ENCODE measurements at places on chromosomes 2 and 18.

DNA sequence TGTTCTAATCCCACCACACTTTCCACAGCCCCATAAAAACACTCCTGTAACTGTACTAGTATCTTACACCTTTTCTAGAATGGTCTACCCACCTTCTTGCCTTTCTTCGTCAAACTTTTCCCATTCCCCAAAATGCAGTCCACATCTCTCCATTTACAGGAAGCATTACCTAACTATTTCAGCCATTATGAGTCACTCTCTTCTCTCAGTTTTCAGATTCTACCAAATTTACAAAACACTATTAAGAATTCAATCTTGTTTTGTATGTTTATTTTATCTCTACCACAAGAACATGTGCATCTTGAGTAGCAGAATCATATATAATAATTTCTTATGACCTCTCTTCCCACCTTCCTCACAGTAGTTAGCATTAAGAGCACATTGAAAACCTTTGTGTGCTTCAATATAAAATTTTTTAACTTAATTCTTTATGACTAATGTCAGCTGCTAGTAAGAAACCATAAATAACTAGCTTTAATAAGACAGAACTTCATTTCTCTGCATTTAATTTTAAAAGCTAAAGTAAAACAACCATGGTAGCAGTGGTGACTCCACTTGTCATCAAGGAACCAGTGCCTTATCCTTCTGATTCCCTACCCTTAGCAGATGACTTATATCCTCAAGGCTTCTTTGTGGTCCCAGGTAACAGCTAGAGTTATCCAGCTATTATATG is 56.6 kb upstream of the MAP2 start:
- DNase-seq = no peak

- DNase-seq = no peak
These were observed 252.2 kb upstream of the CDH7 start for GRCh38 chr18:65498605-65499004.

DNA sequence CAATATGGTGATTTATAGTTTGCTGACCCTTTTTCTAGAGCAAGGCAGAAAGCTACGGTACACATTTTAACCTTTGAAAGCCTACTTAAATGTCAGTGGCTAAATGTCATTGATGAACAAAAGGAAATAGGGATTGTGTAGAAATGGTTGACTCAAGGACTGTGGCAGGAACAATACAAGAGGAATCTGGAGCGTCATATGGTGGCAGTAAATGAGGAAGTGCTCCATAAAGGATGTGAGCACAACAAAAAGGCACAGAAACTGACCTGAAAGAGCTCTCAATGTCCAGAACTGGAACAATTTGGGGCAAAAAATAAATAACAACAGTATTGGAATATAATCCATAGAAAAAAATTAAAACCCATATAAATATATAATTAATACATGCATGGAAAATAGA is 443.9 kb upstream of the VRK2 start:
- no peak for DNase-seq

- no peak for DNase-seq
These were observed 1022.9 kb upstream of the NRXN1 start for GRCh38 chr2:52054824-52055223.

- DNase-seq = no peak
These were observed 104.0 kb upstream of the PARD3B start for GRCh38 chr2:204441316-204441715.

DNA sequence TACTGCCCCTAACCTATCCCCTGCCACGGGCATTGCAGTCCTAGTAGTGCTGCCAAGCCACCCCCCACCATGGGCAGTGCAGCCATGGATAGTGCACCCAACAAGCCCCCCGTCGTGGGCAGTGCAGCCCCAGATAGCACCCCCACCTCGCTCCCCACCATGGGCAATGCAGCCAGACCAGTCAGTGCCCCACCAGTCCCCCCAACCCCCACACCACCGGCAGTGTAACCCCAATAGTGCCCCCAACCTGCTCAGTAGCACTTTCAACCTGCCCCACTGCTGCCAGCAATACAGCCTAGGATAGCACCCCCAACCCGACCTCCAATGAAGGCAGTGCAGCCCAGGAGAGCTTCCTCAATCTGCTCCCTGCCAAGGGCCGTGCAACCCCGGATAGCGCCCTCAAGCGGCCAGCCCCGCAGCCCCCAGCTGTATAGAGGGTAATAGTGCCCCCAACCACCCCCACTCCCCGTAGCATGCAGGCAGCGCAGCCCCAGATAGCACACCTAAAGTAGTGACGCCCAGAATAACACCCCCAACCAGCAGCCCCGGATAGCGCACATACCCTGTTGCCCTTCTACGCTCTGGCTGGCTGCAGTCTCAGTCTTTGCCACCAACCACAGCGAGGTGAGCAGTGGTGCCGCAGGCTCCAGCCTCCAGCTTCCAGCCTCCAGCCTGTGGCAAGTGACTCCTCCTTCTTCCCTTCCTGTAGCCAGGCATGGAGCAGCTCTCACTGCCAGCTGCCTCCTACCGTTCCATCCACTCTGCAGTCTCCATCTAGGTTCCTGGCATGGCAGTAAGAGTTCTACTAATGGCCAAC is 45.4 kb upstream of the ANKRD62 start:
- DNase-seq = no peak

- no peak for DNase-seq
These were observed 43.1 kb upstream of the TGFA start for GRCh38 chr2:70596739-70597138.
